ENCODE measurements at places on chromosomes 11 and 22.

DNA sequence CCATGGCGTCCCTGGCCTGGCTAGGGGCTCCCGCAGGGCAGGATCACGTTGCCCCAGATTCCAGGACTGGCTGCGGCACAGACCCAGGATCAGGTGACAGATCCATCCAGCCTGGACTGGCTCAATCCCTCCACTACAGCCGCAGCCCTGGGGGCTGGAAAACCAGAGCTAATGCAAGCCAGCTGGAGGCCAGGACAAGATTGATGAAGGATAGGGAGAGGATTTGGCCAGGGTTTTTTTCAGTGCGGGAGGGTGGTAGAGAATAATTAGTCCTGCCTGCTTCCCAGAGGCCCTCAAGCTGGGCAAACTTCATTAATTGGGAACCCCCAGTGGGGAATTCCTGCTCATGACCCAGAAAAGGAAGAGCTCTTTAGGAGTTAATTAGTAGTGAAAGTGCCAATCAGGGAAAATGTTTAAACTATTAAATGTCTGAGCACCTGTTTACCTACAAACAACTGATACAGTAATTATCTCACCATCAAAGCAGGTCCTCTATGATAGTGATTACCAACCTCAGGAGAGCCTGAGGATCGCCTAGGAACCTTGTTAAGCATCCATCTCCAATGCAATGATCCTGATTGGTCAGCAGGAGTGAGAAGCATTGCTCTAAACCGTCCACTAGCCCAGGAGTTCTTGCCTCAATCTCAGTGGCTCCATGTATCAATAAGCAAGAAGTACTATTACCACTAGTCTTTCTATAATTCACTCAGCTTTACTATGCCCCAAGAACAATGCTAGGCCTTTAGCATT, 33.0 kb upstream of the MYOD1 start:
- H3K27ac ChIP-seq: no peak overlapping the region
- peaks cover 5% of the 10 kb centered on the region for H3K4me1 ChIP-seq

DNA sequence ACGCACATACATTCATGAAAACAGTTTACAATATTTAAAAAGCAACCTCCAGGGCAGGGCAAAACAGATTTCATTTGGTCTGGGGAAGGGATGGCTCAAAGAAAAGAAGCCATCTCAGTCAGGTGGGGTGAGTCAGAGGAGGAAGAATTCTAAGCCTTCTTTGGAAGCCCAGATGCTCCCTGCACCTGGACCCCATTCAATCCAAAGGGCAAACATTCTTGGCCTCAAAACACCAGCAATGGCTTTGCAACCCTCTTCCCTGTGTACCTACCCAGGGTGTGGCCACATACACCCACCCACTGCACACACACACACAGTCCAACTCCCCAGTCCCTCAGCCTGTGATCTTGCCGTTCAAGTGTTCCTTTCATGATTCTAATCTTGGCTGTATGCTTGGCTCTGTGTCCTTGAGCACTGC, 2.0 kb downstream of the KCNE3 start:
- H3K27ac ChIP-seq: no peak overlapping the region
- H3K4me1 ChIP-seq: no peaks in the 10 kb centered on the region
- H3K36me3 ChIP-seq: no peaks in the 10 kb centered on the region
- no peak overlapping the region for H3K4me3 ChIP-seq

- H3K27ac ChIP-seq: no peak overlapping the region
- no peaks in the 10 kb centered on the region for H3K27me3 ChIP-seq
- H3K4me3 ChIP-seq: no peak overlapping the region
- no peaks in the 10 kb centered on the region for H3K4me1 ChIP-seq
Measured at GRCh38 chr11:35030716-35031213, 108.2 kb upstream of the CD44 start.

GRCh38 chr22:17884084-17884483, 109.8 kb upstream of the BID start:
- no peak overlapping the region for H3K4me3 ChIP-seq
- no peak for DNase-seq
- no peaks in the 10 kb centered on the region for H3K4me1 ChIP-seq

- H3K27ac ChIP-seq: no peak overlapping the region
- peaks cover 53% of the 10 kb centered on the region for H3K36me3 ChIP-seq
- H3K4me1 ChIP-seq: peaks cover 10% of the 10 kb centered on the region
Measured at GRCh38 chr22:41907436-41908401, 7.2 kb downstream of the SHISA8 start.

GRCh38 chr11:11567936-11568650, 53.7 kb downstream of the GALNT18 start:
- no peaks in the 10 kb centered on the region for H3K27me3 ChIP-seq
- DNase-seq: no peak
- H3K27ac ChIP-seq: no peak overlapping the region
- no peak overlapping the region for H3K4me3 ChIP-seq
- H3K4me1 ChIP-seq: no peaks in the 10 kb centered on the region

DNA sequence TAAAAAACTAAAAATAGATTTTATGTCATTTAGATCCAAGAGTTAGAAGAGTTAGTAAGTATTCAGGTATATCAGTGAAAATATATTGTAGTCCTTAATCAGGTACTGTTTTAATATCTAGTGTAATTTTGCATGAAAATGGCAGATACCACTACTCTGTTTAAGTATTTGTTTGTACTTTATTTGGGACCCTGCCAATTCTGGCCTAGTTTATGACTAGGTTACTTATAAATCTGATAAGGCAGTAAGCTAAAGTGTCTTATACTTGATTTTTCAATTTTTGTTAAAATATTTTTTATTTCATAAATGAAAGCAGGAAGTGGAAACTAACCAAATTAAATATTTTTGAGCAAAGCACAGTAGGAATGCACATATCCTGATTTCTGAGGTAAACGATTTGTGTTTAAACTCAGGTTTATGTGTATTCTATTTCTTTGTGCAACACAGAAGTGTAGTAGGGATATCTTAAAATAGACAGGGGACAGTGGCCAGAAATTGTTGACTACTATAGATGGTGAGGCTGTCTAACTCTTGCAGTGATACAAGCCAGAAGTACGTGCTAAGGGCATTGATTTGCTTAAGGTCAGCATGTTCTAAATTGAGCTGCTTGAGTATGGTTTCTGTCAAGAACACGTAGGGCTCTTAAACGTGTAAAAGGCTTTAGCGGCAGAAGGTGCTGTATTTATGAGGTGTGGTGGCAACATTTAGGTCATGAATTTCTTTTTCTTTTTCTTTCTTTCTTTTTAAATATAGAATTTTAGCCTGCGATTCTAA, 34.0 kb downstream of the HIPK3 start:
- H3K27ac ChIP-seq: no peak overlapping the region
- no peaks in the 10 kb centered on the region for H3K4me1 ChIP-seq
- no peak for DNase-seq
- no peaks in the 10 kb centered on the region for H3K27me3 ChIP-seq

DNA sequence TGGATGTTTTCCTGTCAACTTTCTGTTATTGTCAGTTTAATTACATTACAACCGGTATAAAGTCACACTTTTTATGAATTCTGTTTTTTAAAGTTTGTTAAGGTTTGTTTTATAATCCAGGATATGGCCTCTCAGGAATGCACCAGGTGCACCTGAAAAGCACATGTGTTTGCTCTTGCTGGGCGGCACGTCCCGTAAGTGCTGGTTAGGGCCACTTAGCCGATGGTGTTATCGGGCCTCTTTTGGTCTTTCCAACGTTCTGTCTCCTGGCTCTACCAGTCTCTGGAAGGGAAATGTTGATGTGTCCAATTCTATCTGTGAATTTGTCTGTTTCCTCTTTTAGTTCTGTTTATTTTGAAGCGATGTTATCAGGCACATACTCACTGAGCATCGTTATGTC, 695.7 kb downstream of the BRD1 start:
- H3K27me3 ChIP-seq: no peaks in the 10 kb centered on the region
- no peak overlapping the region for H3K4me3 ChIP-seq
- no peaks in the 10 kb centered on the region for H3K4me1 ChIP-seq
- no peaks in the 10 kb centered on the region for H3K36me3 ChIP-seq

DNA sequence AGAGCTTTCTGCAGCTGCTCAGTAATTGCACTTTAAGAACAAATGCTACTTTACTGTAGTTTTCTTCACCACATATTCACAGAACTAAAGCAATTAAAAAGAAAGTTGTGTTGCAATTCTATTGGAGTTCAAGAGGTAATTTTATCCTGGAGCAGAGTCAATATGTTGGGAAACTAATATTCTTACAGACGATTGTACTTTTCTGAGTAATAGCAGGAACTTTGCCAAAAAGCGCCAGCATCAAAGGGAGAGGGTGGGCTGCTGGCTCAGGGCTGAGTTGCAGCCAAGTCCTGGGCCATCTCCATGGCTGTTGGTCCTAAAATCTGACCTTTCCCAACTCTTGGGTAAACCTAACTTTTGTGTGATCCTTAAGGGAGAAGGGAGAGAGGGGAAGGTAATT, 73.6 kb upstream of the MYO18B start:
- no peak for DNase-seq
- H3K4me1 ChIP-seq: peaks cover 3% of the 10 kb centered on the region
- no peak overlapping the region for H3K27ac ChIP-seq
- H3K27me3 ChIP-seq: no peaks in the 10 kb centered on the region
- H3K36me3 ChIP-seq: no peaks in the 10 kb centered on the region

DNA sequence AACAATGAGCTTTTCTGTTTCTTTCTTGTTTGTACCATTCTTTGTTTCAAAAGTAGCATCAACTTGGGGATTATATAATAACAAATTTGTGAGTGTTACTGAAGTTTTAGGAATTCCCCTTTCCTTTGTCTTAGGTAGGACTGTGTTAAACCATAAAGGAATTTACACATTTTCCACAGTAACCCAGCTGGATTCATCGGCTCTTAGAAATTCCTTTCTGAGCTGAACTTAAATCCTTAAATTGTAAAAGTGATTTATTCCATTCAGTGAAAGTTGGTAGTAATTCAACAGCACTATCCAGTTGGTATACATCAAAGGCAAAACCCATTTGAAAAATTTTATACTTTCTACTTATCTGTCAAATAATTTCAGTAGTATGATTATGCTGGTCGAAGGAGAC, 11.8 kb downstream of the EMSY start:
- H3K4me1 ChIP-seq: peaks cover 17% of the 10 kb centered on the region
- H3K4me3 ChIP-seq: no peak overlapping the region
- no peak overlapping the region for H3K27ac ChIP-seq
- peaks cover 8% of the 10 kb centered on the region for H3K36me3 ChIP-seq
- H3K27me3 ChIP-seq: no peaks in the 10 kb centered on the region
- DNase-seq: no peak

DNA sequence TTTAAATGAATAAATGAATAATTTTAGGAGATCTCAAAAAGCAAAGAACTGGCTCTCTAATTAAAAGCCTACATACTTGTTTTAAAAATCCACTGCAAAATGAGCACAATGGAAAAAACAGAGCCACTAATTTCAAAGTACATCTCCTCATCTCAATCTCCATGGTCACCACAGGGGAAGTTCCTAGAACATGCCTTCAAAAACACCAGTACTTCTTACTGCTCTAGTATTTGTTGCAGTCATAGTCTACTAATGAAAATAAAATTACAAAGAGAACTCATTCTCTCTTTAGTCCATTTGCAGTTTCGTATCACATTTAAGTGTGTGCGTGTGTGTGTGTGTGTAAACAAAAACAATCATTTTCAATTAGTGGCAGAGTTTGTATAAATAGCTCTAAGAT, 54.0 kb downstream of the PIK3C2A start:
- H3K27ac ChIP-seq: no peak overlapping the region
- H3K4me3 ChIP-seq: no peak overlapping the region

GRCh38 chr11:70772950-70773349, 374.6 kb downstream of the CTTN start:
- no peak overlapping the region for H3K27ac ChIP-seq
- H3K4me3 ChIP-seq: no peak overlapping the region
- H3K4me1 ChIP-seq: no peaks in the 10 kb centered on the region
- no peaks in the 10 kb centered on the region for H3K36me3 ChIP-seq
- H3K27me3 ChIP-seq: no peaks in the 10 kb centered on the region

- H3K36me3 ChIP-seq: no peaks in the 10 kb centered on the region
- H3K27me3 ChIP-seq: no peaks in the 10 kb centered on the region
- peaks cover 5% of the 10 kb centered on the region for H3K4me1 ChIP-seq
- DNase-seq: no peak
Measured at GRCh38 chr11:45643598-45644260, 21.7 kb downstream of the CHST1 start.
